ENCODE measurements at places on chromosomes 5 and 9.

- no peak for DNase-seq
These were observed 97.9 kb upstream of the RANBP6 start for GRCh38 chr9:6113312-6113711.

DNA sequence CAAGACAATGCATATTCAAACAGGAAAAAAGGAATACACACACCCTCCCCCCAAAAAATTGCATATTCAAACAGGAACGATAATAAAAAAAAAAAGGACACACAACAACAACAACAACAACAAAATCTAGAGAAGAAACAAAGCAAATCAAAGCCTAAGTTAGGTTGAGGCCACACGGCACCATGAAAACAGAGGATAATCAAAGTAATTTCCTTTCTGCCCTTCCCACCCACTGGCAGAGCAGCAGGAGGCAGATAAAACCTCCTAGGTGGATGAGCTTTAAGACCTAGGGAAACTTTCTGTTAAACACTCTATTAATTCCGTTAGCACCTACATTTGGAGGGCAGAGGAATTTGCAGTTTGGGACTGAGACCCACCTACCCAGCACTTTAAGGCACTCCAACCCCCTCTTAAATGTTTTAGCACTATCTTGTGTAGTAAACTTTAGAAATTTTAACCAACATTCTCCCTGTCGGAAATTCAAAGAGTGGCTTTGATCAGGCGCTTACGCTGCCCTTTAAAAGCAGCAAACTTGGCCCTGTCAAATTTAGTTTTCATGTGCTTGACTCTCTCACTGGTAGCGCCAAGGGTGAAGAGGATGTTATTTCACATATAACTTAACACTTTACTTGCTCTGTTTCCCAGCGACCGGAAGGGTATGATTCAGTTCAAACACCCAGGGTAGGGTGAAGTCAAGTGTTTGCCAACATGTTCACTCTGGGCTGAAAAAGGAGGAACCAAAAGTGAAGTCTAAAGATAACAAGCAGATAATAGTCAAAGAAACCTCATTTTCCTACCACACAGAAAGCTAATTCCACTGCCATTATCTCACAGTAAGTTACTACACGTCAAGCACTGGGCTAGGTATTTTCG lies 9.2 kb downstream of the ENC1 start:
- DNase-seq: no peak

DNA sequence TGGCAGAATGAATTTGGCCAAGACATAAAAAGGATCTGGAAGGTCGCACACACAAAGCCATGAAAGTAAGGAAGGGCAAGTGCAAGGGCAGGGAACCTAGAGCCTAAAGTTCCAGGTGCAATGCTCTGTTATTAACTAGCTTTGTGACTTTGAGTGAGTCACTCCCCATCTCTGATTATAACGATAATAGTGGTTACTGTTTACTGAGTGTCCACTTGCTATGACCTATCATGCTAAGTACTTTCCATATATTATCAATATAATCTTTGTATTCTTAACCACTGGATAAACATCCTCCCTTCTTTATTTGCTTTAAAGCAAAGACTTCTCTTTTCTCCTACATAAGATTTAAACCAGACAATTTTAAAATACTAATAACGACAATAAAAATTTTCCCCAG lies 504.6 kb upstream of the BRINP1 start:
- DNase-seq: no peak

DNA sequence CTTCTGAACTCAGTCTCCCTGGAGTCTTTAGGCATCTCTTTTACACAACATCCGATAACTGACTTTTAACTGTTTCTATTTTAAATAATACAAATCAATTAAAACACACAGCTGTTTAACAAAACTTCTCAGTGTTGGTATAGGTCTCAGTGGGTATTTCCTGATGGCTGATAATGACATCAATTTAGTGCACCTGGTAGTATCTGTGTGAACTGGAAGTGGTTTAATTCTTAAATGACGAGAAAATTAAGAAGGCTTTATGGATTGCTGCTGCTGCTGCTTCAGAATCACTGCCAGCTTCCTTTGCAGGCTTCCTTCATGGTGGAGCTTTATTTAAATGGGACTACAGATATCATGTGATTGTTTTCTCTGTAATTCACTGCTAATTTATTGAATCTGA lies 92.3 kb downstream of the RPS23 start:
- no peak for DNase-seq

DNA sequence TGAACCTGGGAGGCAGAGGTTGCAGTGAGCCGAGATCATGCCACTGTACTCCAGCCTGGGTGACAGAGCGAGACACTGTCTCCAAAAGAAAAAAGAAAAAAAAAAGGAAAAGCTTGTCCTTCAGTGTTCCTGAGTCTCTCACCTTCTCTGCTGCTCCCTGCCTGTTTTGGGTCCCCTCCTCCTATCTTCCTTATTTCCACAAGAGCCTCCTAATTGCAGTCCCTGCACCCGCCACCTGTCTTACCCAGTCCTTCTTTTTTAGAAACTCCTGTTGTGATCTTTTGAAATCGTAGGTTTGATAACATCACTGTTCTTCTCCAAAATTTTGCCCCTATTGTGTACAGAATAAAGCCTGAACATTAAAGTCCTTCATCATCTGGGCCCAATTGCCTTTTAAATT lies 234.9 kb downstream of the SH3GL2 start:
- DNase-seq: no peak

- no peak for DNase-seq
These were observed 319.3 kb upstream of the RPS23 start for GRCh38 chr5:82597437-82597836.

DNA sequence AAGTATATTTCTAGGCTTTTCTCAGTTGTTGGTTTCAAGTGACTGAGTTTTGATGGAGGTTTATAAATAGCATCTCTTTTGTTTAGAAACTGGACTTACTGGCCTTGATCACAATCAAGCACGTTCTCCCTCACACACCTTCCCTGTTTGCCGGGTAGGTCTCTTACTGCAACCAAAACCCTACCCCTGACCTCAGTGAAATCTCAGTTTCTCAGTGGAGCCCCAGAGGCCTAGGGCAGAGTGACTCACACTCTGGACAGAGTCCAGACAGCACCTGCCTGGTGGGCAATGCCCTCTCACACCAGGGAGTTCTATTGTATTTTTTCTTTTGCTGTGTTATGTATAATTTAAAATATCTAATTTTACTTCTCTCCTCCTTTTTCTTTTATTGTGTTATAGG lies 48.4 kb upstream of the EPB41L4B start:
- no peak for DNase-seq

GRCh38 chr5:127419683-127420257 lies 97.7 kb upstream of the PRRC1 start:
- no peak for DNase-seq

- DNase-seq: no peak
These were observed 60.0 kb downstream of the DMAC1 start for GRCh38 chr9:7739595-7739994.

DNA sequence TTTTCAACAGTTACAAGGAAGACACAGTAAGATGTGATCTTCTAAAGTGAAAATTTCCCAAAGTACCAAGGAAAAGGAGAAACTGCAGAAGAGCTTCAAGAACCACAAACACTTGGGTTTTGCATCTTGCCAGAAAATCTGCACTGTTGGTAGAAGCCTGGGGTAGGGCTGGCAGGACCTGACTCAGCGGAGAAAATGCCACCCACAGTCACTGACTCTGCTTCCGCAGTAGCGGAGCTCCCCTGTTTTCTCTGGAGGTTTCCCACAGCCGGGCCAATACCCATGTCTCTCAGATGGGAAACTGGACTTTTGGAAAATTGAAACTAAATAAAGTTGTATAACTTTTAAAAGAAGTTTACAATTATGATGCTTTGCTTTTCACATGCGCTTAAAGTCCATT lies 104.2 kb downstream of the MEF2C start:
- DNase-seq: no peak

DNA sequence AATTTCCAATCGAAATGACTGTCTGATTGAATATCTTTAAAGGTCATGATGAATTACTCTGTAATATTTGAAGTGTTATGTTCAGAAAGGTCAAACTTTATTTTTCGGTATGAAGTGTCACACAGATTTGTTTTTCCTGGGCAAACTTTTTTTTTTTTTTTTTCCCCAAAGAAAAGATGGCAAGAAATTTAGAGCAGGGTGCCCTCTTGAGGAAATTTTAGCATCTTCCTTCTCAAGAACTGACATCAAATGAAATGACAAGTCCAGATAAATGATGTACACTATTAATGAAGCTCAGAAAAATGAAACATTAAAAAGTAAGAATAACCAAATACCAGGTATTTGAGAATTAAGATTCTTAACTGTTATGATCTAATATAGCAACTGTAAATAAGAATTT lies 123.6 kb downstream of the INVS start:
- no peak for DNase-seq

DNA sequence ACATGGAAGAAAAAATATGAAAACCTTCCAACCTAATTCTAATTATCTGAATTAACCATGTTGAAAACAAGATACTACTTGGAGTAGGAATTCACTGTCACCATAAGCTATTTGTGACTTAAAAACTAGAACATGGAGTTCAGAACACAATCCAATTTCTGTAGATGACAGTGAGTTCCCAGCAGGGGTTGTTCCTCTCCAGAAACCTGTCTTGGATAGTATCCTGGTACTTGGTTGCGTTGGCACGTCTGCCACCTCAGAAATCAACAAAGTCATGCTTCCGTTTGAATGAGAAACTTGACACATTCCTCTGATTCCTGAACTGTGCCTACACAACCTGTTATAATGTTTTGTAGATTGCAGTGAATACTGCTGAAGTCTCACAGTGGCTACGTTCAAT lies 789.9 kb upstream of the DMAC1 start:
- no peak for DNase-seq

DNA sequence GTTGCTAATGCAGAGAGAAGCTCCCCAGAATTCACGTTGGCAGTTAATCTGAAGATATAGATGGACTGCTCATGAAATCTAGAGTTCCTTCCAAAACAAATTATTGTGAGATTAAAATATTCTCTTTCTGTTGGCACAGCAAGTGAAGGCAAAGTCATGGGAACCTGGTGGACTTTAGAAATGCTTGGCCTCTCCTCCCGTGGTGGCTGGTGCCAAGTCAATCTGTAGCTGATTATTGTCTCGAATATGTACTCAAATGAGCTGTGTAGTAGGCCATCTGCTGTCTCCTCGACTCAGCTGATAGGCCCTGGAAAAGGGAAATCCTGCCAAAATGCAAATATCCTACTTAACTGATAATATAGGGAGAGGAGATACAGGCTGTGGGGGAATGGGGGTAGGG lies 69.3 kb downstream of the DAPK1 start:
- DNase-seq: no peak

- no peak for DNase-seq
These were observed 7.3 kb downstream of the FBP2 start for GRCh38 chr9:94586316-94586715.

- DNase-seq: no peak
These were observed 103.7 kb downstream of the WNK2 start for GRCh38 chr9:93287593-93287992.

DNA sequence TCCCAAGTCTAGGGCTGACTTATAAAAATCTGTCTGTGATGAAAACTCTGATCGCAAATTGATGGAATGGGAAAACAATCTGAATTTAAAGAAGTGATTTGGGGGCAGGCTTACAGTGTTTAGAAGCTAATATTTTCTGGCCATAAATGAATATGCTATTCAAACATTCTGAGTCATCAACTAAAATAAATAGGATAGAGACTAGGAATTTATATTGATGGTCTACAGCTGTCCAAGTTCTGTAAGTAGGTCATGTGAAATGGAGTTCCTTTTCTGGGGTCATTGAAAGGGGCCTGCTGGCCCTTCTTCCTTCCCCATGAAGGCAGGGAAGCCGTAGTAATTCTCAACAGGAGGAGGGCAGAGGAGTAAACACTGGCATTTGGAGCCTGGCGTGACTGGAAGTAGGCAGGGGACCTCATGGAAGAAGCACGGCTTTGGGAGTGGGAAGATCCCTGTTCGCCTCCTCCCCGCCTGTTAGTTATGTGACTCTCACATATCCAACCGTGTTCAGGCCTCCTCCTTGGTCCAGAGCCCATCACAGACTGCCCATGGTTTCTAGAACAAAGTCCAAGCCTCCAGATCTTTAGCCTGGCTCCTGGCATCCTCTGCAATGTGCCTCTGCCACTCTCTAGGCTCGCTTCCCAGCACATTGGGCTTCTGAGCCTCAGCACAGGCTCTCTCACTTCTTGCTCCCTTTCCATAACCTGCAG lies 31.7 kb downstream of the ALG2 start:
- no peak for DNase-seq

GRCh38 chr5:150065886-150066285 lies 20.5 kb downstream of the CSF1R start:
- DNase-seq: no peak

DNA sequence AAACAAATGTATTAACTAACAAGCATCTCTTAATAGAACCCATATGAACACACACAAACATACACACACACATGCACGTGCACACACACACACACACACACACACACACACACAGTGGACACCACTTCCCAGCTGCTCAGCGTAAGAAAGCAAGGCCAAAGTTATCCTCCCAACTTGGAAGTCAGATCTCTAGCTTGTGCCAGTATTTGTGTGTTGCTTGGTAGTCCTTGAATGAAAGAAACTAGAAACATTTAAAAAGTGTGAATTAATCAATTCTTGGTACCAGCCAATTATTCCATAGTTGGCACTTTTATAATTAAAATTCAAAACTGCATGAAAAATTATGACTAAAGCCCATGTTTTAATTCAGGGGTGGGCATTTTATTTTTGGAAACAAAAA lies 178.1 kb downstream of the TMEM161B start:
- no peak for DNase-seq

- no peak for DNase-seq
These were observed 17.8 kb downstream of the TICAM2 start for GRCh38 chr5:115584501-115584900.

GRCh38 chr9:16276866-16277265 lies 593.6 kb downstream of the BNC2 start:
- DNase-seq: no peak

DNA sequence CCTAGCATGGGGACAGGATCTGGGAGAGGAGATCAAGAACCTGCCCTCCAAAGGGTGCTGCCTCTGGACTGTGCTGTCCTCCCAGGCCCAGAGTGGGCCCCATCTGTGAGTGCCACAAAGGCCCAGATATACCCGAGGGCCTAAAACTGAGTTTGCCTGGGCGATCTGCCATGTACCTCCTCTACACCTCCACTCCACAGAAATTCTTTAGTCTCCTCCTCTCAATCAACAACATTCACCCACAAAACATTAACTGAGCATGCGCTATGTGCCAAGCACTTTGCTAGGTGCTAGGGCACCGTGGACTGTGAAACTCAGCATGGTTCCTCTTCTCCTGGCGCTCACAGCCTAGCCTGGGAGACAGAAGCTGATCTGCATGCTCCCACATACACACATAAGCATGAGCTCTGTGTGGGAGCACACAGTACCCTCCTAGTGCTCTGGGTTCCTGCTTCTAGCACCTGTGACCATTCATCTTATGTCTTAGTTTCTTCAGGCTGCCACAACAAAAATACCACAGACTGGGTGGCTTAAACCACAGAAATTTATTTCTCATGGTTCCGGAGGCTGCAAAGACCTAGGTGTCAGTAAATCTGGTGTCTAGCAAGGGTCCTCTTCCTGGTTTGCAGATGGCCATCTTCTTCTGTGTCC lies 82.0 kb upstream of the FSTL4 start:
- no peak for DNase-seq
